ENCODE measurements at places on chromosomes 3 and 15.

GRCh38 chr3:193857996-193858395 lies 265.0 kb downstream of the OPA1 start:
- no peak for DNase-seq

DNA sequence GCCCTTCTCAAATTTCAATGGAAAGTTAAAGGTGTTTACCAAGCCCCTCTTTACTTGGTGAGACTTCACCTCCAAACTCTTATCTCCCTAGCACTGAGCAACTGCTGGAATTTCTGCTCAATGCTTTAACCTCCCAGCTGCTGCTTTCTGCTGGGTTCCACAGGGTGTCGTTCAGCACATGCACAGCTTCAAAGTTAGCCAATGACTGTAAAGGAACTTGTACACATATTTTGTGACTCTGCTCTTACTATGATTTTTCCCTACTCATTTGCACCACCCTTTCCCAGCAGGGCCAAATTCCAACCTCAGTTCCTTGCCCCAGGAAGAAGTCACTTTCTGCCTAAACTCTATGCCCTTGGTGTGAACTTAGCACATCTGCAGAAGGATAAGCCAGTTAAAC lies 89.7 kb downstream of the ULK4 start:
- DNase-seq: no peak

- no peak for DNase-seq
Observed at GRCh38 chr15:81182756-81183438, 13.8 kb upstream of the IL16 start.

DNA sequence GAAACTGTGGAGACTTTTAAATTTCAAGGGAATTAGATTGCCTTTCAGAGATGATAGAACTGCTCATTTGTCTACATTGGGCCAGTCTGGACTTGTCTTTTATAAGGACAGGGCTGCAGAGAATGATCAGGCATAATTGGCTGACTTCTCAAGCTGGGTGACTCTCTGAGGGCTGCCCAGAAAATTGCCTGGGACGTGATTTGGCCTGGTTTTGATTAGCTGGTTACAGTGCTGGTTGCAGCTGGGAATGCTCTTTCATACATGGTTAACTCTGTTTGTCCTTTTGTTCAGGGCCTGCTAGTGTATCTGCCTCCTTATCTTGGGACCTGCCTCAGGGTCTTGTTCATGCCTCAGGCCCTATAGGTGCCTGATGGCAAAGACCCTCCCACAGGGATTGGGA lies 245.6 kb downstream of the CLSTN2 start:
- DNase-seq: no peak

- DNase-seq: no peak
Observed at GRCh38 chr15:70259028-70259424, 161.3 kb upstream of the TLE3 start.

DNA sequence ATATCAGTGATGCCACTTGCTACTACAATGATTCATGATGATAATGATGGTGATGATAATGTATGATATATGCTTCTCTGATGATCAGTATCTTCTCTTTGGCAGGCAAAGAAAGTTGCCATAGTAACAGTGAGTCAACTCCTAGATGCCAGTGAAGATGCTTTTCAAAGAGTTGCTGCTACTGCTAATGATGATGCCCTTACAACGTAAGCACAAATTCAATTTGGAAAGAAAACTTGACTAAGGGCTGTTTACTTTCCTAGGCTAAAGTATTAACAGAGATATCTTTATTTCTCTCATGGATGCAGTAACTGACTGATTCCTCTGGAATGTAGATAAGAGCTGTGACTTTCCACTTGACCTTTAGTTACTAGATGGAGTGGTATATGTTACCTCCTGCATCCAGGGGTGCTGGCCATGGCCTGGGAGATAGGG lies 27.8 kb downstream of the ADGRG7 start:
- DNase-seq: no peak

DNA sequence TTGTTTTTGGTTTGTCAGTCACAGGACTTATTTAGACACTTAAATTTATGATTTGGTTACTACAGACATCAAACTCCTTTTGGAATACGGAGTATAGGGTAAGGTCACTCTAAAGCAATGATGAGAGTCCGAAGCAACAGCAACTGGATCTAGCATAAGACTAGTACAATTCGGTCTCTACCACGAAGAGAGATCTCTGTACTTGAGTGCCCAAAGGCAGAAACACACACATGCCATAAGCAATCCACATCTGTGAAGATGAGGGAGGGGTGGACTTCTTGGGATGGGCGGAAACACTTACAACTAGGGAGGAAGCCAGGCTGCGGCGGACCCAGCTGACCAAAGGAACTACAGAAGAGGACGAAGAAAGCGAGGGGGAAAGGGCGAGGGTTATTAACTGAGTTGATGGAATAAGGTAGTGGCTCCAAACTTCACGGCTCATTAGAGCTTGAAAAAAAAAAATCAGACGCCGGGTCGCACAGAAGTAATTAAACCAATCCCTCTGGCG lies 595 bp downstream of the DPH6 start:
- peak; percentile 10 for DNase-seq

- DNase-seq: no peak
Observed at GRCh38 chr3:174862101-174862500, 3.0 kb downstream of the NAALADL2 start.

- no peak for DNase-seq
Observed at GRCh38 chr3:126017362-126017761, 48.4 kb downstream of the ROPN1B start.

- DNase-seq: no peak
Observed at GRCh38 chr15:58222679-58223078, 84.5 kb downstream of the AQP9 start.

DNA sequence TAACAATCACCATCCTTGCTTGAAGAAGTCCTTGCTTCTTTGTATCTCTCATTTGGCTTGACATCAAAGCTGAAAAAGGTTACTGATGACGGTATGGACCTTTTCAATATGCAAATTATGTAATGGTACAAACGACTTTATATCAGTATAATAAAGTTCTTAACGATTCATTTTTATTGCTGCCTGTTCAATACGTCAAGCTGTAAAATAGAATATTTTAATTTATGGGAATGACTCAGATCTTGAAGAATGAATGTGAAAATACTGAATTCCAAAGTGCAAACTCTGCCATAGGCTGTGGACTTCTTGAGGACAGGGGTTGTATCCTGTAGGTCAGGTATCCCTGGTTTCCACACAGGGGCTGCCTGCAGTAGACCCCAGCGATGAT lies 156.2 kb downstream of the PLCL2 start:
- DNase-seq: no peak

DNA sequence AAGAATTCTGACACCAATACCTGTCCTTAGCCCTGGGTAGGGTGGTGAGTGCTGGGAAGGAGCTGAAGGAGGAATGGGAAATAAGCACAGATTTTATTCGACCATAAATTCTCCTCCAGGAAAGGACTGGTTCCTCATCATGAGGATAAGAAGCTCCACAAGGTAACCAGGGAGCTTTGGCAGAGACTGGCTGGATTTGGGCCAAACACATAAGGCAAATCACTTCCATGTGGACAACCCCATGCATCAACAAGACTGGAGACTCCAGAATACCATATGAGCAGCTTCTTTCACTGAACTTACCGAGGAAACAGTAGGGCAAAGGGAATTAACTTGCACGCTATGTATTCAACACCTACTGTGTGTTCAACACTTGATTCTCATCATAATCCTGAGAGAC lies 312.5 kb downstream of the NTRK3 start:
- no peak for DNase-seq

GRCh38 chr3:16455001-16455400 lies 58.5 kb downstream of the RFTN1 start:
- peak; percentile 91 for DNase-seq

GRCh38 chr3:152202976-152203626 lies 65.6 kb upstream of the MBNL1 start:
- DNase-seq: no peak

DNA sequence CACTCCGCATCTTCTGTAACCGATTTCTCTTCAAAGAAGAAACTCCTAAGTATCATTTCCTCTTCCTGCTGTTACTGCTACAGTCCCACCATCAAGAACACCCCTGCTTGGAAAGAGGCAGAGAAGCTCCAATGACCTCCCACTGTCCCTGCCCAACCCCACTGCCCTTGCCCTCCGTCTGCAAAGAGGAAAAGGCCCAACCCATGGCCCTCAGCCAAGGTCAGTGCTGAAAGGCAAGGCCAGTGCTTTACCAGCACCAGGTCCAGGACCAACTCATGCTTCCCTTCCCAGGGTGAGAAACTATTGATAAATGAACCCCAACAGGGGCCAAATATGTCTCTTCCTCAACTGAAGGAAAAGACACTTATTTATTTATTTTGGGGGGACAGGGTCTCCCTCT lies 22.5 kb downstream of the FAM240A start:
- DNase-seq: no peak

DNA sequence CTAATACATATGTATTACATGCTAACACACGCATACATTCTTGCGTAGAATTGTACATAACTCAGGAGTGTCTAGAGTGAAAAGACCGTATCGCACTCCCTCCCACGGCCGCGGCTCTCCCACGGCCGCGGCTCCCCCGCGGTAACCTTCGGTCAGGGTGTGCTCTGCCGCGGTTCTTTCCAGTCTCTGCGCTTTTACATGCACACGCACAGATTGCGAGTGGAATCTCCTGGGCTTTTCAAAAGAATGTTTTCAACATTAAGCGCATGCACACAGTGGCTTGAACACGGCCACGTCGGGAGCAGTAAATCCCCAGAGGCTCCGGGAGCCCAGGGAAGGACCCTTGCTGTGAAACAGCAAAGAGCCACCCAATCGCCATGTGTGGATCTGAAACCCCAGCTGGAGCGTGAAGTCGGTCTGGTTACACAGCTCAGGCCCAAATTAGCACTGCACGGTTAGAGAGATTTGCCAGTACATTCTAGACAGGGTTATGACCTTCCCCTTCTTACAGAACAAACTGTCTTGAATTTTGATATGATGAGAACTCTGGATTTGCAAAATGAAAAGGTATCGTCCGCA lies 805 bp upstream of the RGMA start:
- no peak for DNase-seq

DNA sequence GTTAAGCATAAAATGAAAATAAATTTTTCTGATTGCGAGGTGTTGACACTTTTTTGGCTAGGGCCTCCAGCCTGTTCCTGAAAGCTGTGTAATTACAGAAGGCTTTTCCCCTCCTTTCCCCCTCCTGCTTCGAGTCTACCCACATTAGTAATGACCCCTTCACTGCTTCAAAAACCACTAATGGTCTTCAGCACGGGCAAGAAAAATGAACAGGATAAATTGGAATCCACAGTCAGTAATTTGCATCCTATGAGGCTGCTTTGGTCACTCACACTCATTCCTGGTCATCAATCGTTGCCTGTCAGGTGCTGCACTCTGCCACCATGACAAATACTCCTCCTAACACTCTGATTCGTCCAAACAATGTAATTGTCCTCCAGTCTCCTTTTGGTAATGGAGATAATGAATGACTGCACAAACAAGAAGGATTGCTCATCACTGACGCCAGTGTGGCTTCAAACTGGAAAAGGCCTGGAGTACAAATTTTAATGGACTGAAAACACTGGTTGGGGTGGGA lies 148.6 kb downstream of the MEIS2 start:
- no peak for DNase-seq

GRCh38 chr15:32736701-32737061 lies 18.9 kb downstream of the GREM1 start:
- DNase-seq: no peak

- DNase-seq: no peak
Observed at GRCh38 chr3:184290331-184290730, 8.7 kb upstream of the PSMD2 start.

- no peak for DNase-seq
Observed at GRCh38 chr15:58141894-58142293, 3.7 kb downstream of the AQP9 start.
